Fibroblast of upper back skin (primary cell): ENCODE measurements at places on chromosomes 5 and 9.

DNA sequence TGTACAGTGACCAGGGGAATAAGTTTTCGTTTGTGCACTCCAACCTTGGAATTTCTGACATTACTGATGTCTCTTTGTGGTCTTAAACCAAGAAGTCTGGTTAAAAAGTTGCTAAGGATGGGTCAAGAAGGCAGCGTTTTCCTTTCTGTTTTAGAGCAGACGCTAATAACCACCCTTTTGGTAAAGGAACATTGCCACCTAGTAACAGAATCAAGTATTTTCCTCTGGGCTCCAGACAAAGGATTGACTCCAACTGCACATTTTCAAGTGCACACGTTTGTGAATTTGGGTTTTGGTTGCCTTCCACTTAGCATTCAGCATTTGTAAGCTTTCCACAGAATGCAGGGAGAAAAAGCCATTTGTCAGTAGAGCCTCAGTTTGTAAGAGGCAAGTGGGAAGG is 22.2 kb upstream of the CEP78 start:
- peak; percentile 31 for DNase-seq

GRCh38 chr9:121738968-121739367 is 87.5 kb downstream of the DAB2IP start:
- peak; percentile 64 for DNase-seq

DNA sequence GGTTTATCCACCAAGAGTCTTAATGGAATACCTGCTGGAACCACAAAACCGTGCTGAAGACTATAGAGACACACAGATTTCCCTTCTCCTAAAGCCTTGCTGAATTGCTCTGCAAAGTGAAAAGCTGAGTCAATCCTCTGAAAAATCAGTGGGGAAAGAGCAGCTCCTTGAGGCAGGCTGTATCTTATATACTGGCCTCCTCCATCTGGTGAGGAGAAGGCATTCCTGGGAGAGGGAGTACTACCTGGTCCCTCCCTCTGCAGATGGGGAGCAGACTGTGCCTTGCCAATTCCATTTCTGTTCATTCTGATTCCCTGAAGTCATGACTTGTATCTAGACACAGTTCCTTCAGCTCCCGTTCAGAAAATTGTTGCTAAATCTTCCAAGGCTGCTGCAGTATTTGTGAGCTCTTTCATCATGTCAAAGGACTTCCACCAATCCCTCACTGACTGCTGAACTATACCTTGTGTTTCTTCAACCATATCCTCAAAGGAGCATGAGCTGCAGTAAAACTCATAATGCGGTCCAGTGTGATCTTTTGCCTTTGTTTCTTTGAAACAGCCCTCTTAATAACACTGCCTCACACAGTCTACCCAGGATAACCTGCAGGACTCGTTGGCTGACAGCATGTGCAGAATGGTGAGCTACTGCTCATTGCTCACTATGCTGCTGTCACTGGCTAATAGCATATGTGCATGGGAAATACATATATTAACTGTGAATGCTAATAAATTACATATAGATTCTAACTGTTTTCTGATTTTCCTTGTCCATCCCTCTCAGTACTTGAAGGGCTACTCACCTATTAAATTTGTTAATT is 84.5 kb downstream of the FOXD1 start:
- peak; percentile 99 for DNase-seq

DNA sequence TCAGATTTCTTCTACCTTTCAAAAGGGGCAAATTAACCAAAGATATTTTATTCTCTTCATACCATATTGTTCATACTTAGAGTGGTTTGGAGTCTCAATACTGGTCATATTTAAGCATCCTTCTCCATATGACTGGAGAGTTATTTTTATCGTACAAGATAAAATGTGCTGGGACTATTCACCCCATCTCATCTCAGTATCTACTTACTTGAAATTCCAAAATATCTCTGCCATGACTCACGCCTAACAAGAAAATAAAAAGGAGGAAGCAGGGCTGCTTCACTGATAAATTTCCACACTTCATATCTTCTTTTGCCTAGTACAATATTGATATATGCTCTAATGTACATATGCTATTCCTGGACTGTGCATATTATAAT is 277.9 kb upstream of the CDH9 start:
- peak; percentile 92 for DNase-seq

- no peak for DNase-seq
These were observed 459.9 kb upstream of the RORB start for GRCh38 chr9:74037274-74037673.

DNA sequence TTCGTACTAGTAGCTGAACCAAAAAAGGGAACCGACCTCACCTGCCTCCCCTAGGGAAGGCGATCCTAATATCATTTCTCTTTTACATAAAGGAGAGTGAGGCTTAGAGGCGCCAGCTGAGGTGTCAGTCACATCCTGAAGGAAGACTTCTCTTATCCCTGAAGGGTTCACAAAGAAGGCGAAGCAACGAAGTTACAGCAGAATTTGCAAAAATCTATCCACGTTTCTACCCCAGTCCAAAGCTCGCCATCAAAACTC is 598 bp upstream of the KIAA1191 start:
- DNase-seq = no peak

GRCh38 chr9:32069969-32070368 is 314.5 kb upstream of the ACO1 start:
- no peak for DNase-seq

DNA sequence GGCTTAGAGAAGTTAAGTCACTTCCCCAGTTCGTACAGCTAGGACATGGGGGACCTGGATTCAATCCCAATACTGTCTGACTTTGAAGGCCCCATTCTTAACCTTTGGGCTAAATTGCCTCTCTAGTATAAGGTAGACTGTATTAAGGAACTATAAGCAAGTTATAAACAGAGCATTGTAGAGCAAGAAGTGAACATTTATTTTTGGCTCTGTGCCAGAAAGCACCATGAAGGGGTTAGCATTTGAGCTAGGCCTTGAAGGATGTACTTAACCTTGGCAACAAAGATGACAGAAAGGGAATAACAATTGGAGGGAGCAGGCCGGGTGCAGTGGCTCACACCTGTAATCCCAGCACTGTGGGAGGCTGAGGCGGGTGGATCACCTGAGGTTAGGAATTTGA is 32.8 kb downstream of the GALNT10 start:
- no peak for DNase-seq

- DNase-seq = no peak
These were observed 28.9 kb upstream of the CKMT2 start for GRCh38 chr5:81204205-81204604.
